HuH-7.5 (cell line): ENCODE measurements at places on chromosomes 16 and 17.

DNA sequence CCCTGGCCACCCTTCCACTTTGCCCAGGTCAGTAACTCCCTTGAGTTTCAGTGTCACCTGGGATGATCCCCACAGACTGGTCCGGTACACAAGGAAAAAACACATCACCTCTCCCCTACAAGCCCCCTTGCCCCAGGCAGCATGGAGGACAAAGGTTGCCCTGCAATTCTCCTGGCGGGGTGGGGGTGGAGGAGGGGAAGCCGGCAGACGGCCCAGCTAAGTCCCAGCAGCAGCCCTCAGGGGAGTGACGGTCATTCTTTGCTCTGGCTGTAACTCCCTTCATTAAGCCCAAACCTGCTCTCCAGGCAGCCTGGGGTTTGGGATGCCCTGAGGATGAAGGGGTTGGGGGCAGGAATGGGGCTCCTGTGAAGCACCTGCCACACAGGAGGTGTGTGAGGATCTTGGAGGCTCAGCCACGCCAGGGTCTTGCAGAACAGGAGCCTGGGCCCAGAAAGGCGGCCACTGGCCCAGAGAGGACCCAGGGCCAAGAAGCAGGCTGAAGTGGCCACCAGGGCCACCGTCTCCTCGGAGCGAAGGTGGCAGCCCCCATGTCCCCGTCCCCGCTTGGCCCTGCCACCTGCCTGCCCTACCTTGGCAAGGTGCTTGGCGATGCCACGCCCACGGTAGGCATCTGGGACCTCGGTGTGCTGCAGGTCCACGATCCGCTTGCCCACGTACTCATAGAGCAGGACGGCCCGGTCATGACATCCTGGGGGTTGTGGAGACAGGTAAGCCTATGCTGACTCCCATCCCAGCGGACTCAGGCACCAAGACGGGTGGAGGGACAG, 9.5 kb downstream of the NATD1 start:
- no peak for DNase-seq

GRCh38 chr16:82203198-82203597, 33.2 kb upstream of the MPHOSPH6 start:
- DNase-seq = no peak

- no peak for DNase-seq
Measured at GRCh38 chr16:15521390-15521757, 87.0 kb downstream of the BMERB1 start.

- DNase-seq = no peak
Measured at GRCh38 chr16:10266809-10267208, 84.6 kb upstream of the GRIN2A start.

DNA sequence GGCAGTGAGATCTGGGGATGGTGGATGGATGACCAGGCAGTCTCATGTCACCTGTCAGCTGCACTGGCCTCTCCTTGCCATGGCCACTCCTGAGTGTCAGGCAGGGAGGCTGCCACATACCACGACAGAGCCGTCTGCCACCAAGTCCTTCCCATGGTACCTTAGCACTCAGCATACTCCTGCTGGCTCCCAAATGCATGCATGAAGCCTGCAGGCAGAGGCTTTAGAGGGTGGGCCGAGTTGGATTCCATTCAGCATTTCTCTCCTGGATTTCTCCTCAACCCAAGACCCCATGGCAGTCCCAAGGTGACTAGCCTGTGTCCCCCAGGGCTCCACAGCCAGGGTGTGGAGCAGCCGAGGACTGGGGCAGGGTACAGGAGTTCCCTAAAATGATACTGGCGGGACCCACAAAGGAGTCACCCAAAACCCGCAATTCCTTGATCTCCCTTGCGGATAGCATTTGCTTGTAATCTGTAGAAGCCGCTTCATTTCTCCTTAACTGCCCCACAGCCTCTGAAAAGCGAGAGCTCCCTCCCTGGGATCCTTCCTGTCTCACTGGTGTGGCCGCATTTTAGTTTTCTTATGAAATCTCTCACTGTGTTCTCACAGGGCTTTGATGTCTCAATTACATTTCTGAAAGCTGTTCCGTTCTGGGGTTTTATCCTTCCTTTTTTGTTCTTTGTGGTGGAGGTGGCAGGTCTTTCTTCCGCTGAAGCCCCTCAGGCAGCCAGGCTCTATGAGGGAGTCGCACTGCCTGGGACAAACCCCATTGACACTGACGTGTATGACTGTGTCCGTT, 141.4 kb downstream of the SOCS1 start:
- no peak for DNase-seq

DNA sequence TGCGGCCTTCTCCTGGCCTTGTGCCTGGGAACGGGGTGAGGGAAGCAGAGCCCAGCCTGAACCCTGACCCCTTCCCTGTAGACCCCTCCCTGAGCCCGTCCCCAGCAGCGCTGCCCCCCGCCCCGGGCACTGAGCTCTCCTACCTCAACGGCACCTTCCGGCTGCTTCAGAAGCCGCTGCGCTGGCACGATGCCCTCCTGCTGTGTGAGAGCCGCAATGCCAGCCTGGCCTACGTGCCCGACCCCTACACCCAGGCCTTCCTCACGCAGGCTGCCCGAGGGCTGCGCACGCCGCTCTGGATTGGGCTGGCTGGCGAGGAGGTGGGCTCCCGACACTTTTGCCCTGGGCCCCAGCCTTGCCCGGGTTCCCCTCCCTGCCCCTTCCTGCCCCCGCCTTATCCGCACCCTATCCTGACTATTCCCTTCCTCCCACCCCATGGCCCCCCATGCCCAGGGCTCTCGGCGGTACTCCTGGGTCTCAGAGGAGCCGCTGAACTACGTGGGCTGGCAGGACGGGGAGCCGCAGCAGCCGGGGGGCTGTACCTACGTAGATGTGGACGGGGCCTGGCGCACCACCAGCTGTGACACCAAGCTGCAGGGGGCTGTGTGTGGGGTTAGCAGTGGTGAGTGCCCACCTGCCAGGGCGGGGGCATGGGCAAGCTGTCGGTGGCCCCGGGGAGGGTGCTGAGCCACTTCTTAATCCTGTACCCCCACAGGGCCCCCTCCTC, 62.1 kb downstream of the MRC2 start:
- no peak for DNase-seq

DNA sequence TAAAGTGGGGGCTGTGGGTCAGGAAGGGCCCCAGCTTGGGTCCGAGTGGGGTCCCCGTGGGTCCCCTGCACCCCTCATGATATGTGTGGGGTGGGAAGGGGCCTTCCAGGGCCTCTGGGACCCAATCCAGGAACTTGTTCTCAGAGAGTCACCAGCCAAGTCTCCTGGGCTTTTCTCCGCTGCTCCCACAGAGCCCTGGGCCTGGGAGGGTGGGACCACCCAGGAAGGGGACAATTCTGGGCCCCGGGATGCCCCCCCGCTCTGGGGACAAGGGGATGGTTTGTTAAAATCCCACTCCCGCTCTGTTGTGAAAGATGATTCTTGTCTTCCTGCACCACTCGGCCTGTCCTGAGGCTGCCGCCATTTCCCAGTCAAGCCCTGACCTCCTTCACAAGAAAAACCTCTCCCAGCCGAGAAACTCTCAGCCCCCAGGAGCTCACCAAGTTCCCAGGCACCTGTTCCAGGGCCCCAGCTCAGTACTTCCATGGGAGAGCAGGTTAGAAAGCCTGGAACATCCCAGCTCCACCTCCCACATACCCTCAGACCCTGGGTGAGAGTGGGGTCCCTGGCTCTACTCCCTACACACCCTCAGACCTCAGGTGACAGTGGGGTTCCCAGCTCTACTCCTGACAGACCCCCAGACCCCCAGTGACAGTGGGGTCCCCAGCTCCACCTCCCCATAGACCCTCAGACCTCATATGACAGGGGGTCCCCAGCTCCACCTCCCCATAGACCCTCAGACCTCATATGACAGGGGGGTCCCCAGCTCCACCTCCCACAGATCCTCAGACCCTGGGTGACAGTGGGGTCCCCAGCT, 75.1 kb downstream of the METRNL start:
- no peak for DNase-seq

- DNase-seq = no peak
Measured at GRCh38 chr16:27112093-27112811, 45.5 kb downstream of the C16orf82 start.

DNA sequence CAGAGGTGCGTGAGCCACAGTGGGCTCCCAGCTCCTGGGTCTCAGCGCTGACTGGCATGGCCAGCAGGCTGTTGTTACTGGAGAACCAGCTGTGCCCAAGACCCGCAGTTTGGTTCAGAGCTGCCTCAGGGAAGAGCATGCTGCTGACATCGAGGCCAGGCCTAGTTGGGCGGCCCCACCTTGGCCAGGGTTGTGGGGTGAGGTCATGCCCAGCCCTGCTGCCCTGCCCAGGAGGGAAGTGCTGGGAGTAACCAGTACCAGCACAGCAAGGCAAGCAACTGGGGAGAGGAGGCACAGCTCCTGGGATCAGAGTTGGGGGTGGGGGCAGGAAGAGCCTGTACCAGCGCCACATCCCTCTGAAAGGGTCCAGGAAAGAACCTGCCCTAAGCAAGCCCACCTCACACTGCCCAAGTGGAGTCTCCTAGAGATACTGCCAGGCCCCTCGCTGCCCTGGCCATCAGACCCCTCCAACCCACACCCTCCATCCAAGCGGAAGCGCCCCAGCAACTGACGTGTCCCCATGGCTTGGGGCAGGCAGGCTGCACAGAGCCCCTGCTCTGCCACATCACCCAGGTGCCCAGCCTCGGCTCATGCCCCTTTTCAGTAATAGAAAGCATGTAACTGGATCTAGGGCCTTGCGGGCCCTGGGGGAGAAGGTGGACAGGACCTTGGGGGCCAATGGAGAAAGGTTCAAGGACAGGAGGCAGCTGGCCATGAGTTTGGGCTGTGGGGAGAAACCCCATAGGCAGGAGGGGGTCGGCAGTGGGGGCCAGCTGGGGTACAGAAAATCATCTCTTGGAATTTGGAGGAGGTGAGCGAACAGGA, 990 bp downstream of the DOK4 start:
- no peak for DNase-seq
